Choroid plexus epithelial cell (primary cell): ENCODE measurements at places on chromosomes 2 and 18.

DNA sequence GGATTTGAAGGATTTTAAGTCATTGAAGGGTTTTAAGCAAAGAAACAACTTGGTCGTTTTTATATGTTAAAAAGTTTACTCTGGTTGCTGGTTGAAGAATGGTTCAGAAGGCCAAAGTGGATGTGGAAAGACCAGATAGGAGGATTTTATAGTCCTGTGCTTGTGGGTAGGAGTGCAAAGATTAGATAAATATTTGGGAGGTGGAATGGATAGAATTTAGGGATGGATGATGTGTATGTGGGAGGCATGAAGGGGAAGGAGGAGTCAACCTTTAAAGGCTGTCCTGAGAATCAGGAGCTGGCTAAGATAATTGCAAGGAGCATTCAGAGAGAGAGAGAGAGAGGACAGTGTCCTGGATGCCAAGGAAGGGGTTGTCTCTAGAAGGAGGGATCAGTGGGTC, 190.1 kb upstream of the SPRED2 start:
- no peak for DNase-seq

GRCh38 chr2:209523867-209524266, 100.0 kb downstream of the MAP2 start:
- DNase-seq: no peak

GRCh38 chr2:919672-920071, 31.0 kb upstream of the SNTG2 start:
- DNase-seq: no peak

DNA sequence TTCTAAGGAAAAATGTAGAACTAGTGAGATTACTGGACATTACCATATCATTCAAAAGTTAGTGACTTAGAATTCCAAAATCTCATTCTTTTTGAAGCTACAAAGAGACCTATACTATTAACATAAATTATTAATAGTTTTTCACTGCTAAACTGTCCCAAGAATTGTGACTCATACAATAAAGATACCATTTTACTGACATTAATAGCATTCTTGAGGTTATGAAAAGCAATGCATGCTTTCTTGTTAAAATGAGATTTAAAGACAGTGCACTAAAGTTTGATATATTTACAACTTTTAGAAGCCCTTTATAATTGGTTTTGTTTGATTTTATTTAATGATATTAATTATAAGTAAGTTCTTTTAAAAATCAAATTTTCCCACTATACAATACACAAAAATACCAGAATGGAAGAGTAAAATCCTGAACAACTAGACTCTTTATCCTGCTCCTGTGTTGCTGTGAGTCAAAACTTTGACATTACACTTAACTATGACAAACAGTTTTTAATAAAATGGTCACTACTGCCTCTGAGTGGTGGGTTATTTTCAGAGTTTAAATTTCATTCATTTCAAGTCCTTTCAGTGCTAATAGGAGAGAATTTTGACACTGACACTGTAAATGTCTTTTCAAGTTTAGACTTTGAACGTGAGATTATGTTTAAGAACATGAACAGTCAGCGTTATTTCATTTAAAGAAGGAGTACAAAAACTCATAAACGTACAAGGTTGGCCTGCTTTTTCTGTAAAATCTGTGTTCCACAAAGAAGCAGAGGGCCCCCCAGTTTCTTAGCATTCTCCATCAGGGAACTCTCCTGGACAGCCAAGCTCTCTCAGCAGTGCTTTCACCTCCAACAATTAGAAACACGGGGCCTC, 54.5 kb downstream of the FAM124B start:
- DNase-seq: no peak

GRCh38 chr2:10787176-10787968, 25.2 kb downstream of the PDIA6 start:
- peak; percentile 27 for DNase-seq

GRCh38 chr2:147424766-147425165, 420.1 kb upstream of the ACVR2A start:
- no peak for DNase-seq

DNA sequence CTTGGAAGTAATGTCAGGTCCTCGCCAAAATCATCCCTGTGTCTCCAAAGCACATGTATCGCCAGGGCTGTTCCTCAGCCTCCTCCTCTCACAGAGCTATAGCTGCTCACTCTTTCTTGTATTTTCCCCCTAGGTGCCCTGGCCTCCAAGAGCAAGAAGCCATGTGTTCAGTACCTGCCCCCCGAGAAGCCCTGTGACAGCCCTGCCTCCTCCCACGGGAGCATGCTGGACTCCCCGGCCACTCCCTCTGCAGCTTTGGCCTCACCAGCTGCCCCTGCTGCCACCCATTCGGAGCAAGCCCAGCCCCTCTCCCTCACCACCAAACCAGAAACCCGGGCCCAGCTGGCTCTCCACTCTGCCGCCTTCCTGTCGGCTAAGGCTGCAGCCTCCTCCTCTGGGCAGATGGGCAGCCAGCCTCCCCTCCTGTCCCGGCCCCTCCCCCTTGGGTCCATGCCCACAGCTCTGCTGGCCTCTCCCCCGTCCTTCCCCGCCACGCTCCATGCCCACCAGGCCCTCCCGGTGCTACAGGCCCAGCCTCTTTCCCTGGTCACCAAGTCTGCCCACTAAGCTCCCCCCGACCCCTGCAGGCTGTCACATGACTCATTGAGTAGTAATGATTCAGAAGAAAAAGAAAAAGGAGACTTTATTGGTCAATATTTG, 18.8 kb downstream of the TGOLN2 start:
- DNase-seq: no peak

- peak; percentile 93 for DNase-seq
Measured at GRCh38 chr2:64522843-64523428, 1.2 kb upstream of the AFTPH start.

DNA sequence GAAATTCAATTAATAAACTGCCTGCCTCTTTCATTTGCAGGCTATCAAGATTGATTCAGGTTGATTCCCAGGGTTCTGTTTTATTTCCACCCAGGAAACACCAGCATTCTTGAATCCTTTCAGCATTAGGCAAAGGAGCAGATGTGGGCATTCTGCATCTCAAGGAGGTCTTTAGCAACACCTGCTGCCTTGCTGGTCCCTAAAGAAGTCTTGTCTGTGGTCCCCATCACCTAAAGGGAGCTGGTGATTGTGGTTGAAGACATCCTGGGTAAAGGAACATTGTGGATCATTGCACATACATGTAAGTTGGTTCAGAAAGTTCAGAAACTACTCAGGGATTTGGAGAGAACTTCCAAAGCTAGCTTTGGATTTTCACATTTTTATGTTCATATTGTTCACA, 78.3 kb downstream of the EVA1A start:
- DNase-seq: no peak

GRCh38 chr18:45783097-45784075, 42.1 kb upstream of the SIGLEC15 start:
- peak; percentile 58 for DNase-seq

- peak; percentile 81 for DNase-seq
Measured at GRCh38 chr18:6056171-6056910, 161.0 kb upstream of the TMEM200C start.

- DNase-seq: no peak
Measured at GRCh38 chr2:28749526-28749925, 2.1 kb upstream of the PPP1CB start.

- DNase-seq: no peak
Measured at GRCh38 chr2:186382932-186383331, 103.1 kb upstream of the ZC3H15 start.

DNA sequence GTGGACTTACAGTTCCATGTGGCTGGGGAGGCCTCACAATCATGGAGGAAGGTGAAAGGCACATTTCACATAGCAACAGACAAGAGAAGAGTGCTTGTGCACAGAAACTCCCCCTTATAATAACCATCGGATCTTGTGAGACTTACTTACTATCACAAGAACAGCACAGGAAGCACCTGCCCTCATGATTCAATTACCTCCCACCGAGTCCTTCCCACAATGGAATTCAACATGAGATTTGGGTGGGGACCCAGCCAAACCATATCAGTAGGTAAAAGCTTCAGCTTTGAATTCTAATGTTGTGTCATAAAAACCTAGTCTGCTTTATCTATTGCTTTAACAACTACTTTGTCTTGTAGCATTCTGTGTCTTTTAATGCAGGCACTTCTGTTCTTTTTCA, 140.4 kb upstream of the PIK3C3 start:
- peak; percentile 54 for DNase-seq

DNA sequence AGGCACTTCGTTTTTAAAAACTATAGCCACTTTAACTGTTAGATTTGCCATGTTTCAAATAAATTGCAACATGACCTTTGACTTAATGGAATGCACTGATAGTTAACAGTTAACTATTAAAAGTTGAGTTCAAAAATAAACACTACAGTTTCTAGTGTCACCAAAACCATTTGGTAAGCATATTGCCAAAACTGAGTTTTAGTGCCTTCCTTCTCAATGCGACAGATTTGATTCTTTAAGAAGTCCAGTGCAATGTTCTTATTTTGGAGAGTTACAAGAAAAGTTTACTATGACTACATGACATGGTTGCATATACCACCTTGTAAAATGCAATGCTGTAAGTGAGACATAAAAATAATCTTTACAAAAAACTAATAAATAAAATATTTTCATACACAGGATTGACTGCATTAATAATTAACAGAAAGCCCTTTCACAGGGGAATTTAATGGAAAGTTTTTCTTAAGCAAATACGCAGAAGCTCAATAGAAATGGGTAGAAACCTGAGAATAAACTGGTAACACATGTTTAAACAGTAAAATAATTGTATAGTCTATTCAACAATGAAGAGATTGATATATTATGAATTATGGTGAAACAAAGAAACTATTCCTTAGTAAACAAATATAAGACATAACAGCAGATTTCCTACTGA, 53.8 kb downstream of the GRB14 start:
- no peak for DNase-seq

- DNase-seq: no peak
Measured at GRCh38 chr2:141728886-141729285, 401.9 kb downstream of the LRP1B start.

DNA sequence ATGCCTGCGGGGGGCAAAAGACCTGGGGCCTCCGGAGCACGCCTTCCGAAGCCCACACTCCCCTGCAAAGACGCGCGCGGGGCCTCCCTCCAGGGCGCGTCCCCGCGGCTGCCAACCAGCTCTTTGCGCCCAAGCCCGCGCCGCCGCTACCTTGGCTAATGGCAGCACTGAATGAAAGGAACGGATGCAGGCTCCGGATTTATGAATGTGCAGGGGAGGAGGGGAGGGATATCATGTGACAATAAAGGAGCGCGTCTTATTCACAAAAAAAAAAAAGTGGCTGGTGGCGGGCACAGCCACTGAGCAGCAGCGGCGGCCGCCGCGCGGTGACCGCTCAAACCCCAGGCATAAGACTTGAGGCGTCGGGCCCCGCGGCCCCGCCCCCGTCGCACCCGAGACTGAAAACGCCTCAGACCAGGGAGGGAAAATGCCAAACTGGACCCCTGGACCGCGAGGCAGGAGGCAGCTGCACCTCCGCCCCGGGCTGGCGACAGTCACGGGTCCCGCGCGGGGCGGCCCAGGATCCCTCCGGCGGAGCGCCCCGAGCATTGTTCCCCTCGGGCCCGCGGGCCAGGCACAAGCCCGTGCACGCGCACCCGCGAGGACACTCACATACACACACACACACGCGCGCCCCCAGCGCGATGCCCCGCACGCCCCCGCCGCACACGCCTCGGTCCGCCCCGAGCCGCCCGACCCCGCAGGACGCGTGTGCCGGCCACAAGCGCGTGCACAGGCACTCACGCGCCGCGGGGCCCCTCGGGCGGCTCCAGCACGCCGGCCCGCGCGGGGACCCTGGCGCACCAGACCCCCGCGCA, 1.6 kb downstream of the SPRED2 start:
- peak; percentile 45 for DNase-seq

- DNase-seq: no peak
Measured at GRCh38 chr18:32707147-32707546, 65.7 kb downstream of the KLHL14 start.

DNA sequence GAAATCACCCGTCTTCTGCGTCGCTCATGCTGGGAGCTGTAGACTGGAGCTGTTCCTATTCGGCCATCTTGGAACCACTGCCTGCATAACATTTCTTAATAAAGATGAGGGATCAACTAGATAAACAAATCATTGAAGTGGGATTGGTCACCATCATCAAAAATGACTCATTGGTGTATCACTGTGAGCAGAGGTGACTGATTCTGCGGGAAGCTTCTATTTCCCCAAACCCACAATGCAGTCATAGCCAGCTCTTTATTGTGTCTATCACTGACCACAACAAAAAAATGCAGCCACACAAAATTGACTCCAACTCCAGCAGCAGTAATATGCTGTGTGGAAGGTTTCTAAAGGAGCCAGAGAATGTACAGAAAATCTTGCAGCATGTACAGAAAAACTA, 630.7 kb upstream of the HS6ST1 start:
- DNase-seq: no peak

DNA sequence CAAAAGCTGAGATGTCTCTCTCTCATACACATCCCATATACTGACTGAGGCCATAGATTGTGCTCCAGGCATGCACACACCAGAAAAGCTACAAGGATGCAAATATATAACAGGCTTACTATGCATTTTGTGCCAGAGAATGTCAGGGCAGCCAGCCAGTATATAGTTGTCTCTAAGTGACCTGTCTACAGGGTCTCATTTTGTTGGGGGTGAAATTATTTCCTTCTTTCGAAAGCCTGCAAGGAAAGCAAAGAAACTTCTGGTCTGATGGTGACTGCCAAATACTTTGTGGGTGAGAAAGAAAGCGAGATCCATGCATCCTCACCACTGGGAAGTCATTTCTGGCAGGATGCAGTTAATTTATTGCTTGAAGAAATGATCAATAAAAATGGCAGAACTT, 70.2 kb downstream of the CDCA7 start:
- DNase-seq: peak; percentile 33

- no peak for DNase-seq
Measured at GRCh38 chr2:33835911-33836310, 236.8 kb upstream of the FAM98A start.

- DNase-seq: no peak
Measured at GRCh38 chr2:10193851-10194820, 71.6 kb downstream of the RRM2 start.

DNA sequence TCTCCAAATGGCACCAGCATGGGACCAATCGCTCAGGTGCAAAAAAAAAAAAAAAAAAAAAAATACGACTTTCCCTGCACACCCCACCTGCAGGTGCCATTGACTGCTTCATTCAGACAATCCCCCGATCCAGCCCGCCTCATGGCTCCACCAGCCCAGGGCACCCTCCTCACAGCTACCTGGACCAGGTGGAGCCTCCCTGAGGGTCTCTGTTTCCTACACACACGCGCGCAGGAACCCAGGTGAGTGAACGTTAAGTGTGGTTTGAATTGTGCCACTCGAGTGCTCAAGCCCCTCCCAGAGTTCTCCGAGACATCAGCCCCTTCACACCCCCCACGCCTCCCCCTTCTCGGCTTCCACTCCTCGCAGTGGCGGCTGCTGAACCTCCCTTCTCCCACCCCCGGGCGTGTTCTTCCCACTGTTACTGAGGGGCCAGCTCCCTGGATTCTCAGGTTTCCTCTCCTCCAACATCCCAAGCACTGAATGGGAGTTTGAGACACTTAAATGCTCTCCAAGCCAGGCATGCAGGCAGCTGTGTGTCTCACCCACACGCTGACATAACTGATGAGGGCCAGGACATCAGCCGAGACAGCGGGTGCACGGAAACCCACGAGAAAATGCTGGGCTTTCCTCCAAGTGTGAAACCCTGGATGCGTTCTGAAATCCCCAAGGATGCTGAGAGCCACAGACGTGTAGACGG, 88.8 kb upstream of the SNTG2 start:
- DNase-seq: no peak

GRCh38 chr2:108895188-108895587, 93.8 kb downstream of the EDAR start:
- no peak for DNase-seq
